Fibroblast of the conjunctiva (primary cell): ENCODE measurements at places on chromosomes 3 and 15.

DNA sequence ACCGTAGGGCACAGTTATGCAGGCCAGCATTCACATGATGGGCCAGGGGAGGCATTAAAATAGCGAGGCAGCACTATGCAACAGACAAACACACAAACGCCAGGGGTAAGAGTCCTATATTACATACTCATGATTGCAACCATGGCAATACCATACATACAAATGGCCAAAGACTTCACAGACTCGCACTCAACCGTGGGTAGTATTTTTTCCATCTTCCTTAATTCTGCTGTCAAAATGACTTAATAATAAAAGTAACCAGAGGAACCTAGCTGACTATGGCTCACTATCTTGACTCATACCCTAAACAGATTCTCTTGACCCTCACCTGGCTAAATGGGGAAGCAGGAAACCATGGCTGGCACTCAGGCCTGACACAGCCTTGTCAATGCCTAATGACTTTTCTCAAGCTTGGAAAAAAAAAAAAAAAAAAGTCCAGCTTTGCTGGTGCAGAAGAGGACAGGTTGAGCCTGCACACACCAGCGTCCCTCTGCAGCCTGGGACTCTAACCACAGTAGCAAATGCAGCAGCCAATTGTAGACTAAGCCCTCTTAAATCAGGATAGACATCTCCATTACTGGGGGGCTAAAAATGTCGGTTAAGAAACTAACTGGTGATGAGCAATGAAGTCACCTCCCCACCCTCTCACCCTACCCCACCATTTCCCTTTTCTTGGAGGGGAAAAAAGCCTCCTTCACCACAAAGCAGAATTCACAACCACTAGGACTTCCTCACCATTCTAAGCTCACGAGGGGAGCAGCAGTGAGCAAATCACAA is 23.1 kb downstream of the CCDC12 start:
- DNase-seq, result no peak

GRCh38 chr3:130827486-130827885 is 66.4 kb upstream of the ATP2C1 start:
- no peak for DNase-seq

- no peak for DNase-seq
Measured at GRCh38 chr15:42453826-42454225, 37.1 kb downstream of the ZNF106 start.

DNA sequence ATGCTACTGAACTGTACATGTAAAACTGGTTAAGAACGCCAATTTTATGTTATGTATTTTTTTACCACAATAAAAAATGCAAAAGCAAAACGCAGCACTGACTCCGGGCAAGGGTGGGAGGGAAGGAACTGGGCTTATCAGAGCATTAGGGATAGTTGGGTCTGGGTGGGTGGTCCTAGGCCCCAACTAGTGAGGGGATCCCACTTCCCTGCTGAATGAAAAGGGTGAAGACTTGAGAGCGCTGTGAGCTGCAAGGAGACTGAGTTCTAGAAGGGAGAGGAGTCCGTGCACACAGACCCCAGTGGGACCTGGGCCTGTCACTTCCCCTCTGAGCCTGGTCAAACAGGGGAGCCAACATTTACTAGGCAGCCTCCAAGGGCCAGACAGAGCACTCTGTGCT is 98.6 kb downstream of the TPRA1 start:
- no peak for DNase-seq

DNA sequence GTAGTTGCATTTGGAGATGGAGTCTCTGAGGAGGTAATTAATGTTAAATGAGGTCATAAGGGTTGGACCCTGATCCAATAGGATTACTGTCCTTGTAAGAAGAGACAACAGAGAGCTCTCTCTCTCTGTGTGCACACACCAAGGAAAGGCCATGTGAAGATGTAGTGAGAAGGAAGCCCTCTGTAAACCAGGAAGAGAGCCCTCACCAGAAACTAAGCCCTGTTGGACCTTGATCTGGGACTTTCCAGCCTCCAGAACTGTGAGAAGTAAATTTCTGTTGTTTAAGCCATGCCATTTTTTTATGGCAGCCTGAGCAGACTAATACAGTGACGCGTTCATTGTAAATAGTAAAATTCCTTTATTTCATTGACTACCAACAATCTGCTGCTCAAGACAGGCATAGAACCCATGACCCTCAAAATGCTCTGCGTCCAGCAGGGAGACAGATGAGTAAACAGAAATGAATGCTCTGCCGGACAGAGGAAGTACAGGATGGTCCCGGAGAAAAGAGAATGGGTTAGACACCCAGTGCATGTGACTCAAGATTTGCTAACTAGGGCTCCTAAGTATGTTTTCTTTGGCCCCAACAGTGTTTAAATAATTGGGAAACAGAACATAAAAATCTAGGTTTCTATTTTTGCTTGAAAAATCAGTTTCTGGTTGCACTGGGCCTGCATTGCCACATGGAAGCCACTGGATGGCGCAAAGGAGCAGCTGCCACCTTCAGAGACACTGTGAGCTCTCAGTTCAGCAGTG is 37.9 kb upstream of the TNFAIP8L3 start:
- DNase-seq, result peak; percentile 96

DNA sequence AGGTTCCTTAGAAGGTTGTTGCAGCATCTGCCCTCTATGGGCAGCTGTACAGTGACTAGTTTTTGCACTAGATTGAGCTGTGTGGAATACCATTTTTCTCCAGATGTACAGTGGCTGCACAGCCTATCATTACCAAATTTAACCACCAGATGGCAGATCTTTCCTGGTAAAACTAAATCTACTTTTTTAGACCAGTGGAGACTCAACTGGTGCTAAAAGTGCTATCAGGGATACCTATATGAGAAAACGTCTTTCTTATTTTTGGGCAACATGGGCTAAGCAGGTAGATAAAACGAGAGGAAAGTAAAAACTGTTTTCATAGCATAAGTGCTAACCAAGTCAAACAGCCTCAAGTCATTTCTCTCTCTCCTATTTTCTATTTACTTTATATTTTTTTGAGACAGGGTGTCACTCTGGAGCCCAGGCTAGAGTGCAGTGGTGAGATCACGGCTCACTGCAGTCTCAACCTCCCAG is 21.2 kb downstream of the IGSF10 start:
- peak; percentile 63 for DNase-seq

GRCh38 chr3:140251678-140252077 is 316.7 kb downstream of the CLSTN2 start:
- DNase-seq, result no peak

DNA sequence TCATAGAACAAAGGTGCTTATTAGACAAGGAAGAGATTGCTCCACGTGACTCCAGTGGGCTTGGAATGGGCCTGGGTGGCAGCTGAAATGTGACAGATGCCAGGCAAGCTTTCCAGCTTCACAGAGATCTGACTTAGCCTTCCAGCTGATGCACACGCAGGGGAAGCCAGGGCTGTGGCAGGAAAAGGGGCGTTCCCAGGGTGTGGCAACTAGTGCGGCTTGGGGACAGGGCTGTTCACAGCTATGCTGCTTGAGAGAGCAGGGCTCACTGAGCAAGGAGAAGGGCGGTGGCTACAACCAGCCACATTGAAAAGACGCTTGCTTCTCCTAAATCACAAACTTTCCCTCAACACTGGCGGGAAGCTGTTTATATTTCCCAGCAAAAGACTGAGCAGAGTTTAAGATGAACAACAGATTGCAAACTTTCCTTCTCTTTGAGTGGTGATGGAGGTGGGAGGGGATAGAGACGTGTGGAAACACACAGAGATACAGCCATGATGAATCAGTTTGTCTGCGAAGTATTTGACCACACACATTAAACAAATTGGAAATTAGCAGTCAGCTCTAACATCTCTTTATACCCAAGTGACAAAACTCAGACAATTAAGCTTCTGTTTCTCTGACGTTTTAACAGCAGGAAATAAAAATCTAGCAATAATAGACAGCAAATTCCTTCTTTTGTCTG is 127.5 kb downstream of the BDH1 start:
- DNase-seq, result no peak

DNA sequence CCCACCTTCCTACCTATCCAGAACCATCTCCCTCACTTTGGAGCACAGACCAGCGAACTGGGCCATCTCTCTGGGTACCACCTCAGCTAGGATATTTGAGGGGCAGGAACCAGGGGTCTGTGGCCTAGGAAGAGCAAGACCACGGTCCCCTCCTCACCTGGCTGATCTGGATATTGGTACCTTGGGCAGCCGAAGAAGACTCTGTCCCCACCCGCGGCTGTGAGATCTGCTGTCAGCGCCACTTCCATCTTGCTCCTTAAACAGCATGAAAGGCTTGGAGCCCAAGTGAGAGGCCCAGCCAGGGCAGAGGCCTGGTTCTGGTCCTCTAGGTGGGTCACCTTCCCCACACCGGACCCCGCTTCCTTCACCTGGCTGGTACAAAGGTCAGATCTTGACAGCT is 26.6 kb downstream of the SEC61A1 start:
- no peak for DNase-seq

- no peak for DNase-seq
Measured at GRCh38 chr3:196341137-196341536, 2.9 kb upstream of the TM4SF19 start.

DNA sequence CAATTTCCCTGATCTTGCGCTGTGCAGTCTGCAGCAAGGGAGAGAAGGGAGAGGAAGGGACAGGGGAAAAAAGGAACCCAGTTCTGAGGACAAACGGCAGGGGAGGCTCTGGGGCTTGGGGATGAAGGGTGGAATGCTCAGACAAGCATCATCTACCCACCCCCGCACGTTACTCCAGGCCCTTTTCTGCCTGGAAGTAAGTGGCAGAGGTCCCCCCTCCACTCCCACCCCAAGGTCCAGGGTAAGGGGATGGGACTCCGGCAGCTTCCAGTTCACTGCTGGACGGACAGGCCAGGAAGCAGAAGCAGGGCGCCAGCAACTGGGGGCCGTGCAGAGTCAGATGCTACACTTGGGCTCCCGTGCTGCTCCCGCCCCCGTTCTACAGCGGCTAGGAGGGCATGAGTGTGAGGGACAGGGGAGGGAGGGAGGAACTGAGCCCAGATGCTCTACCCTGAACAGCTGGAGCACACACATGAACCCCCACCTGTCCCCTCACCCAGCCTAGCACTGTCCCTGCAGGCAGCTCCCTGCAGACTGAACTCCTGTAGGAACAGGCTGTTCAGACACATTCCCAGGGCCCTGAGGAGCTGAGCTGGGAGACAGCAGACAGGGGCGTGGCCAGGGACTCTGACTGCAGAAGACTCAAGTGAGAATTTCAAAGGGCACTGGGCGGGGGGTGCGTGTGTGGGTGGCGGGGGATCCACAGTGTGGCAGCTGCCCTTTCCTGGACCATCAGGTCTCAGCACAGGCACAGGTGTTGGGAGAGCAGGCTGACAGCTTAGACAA is 59.7 kb downstream of the SENP2 start:
- no peak for DNase-seq

DNA sequence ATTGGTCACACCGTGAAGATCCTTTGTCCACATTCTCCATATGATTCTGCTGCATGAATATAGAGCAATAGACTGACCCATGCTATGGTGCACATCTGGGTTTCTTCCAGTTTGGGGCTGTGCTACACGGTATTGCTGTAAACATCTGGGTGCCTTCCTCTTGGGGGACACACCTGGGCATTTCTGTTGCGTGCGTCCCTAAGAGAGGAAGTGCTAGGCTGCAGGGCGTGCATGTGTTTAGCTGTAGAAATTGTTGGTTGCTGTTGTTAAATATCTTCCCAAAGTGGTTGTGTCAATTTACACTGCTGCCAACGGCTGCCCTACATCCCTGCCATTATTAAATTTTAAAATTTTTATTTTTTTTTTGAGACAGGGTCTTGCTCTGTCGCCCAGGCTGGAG is 52.4 kb downstream of the NUP210 start:
- no peak for DNase-seq

DNA sequence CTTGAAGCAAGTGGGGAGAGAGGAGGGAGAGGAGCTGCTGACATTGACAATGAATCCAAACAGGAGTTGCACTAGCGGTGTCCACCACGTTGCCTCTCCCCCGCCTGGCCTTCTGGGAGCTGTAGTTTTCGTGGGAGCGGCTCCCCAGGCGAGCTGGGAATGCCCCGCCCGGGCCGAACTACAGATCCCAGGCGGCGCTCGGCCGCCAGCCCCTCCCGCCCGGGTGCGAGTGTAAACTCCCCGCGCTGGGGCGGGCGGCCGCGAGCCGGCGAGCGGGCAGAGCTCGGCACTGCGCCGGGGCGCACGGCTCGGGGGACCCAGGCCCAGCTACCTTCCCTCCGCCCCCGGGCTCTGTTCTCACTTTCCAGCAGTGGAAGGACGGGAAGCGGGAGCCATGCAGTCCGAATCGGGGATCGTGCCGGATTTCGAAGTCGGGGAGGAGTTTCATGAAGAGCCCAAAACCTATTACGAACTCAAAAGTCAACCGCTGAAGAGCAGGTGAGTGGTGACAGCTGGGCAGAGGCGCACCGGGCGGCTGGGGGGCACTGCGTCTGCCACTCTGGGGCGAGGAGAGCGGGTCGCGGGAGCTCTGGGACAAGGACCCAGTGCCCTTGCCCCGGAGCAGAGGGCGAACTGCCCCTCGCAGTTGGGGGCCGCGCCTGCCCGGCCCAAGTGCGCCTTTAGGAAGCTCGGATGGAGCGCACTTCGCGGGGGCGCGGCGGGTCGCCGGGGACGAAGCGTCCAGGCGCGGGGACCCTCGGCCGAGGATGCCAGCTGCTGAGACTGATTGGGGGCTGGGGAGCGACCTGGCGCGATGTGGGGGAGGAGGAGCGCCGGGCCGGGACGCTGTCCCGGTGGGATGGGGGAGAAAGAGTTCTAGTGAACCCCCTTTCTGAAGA is at the start of gene MITF:
Gene MITF (plus strand): TSS at position 261 of the 899 bp plus-strand sequence. CDS start 134 bp downstream, at position 395.
- peak; percentile 74 for DNase-seq

DNA sequence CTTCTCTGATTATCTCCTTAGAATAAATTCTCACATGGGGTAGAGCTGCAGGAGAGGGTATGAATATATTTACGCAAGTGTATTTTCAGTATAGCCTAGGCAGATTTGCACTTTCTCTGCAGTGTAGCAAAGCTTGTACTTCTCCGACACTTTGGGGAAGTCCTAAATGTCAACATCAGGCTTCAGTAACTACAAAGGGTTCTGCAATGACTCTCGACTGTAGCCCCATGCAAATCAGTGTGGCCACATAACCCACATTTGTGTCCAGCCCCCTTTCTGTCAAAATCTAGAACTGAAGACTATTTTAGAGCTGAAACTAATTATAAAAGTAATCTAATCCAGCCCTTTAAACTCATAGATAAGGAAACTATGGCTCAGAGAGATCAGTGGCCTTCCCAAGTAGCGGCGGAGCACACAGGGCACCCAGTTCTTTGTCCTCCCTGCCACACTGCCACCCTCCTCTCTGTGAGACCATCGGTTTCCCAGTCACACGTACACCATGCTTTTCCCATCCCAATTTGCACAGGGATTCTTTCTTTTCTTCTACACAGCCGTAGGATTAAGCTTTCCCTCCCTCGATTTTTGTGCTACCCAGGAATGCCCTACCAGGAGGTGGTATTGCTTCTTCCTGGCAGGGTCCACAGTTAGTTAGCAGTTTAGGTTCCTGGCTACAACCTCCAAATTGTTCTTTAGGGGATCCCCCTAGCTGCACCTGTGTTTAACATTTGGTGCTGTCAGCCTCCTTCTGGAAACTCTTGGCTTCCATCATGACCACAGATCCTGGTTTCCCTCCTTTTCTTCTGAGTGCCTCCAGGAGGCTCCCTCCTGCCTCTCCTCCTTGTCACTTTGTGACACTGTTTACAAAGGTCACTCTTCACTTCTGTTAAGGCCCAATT is 22.9 kb downstream of the MRAS start:
- DNase-seq, result no peak
